ENCODE measurements at places on chromosomes 13 and 19.

GRCh38 chr19:54337858-54338230, 1.1 kb downstream of the LILRA4 start:
- DNase-seq: no peak

DNA sequence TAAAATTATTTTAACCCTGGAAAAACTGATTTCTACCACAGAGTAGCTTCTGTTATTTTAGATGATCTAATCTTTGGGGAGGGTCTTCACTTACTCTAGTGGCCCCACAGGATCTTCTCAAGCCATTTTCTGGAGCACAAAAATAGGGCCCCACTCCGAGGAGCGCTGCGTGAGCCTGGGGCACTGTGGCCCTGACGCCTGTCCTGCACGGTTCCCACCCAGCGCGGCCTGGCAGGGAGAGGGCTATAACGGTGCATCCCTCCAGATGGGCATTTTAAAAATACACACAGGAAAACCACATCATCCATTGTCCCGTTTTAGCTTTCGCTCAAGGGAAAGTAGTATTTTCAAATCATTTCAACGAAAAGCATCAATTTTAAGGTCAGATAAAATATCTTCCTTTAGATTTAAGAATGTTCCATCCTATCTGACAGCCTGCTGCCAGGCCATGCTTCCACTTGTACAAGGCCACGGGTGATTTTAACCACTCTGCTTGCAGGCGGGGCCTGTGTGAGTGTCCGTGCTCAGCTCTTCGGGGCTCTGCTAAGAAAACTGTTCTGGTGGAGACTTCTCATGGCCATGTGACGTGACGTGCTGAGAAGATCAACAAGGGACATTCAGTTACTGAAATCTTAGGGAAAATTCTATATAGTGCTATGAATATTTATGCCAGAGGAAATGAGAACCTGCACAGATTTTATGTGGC, 683.8 kb upstream of the SGCG start:
- DNase-seq: no peak

DNA sequence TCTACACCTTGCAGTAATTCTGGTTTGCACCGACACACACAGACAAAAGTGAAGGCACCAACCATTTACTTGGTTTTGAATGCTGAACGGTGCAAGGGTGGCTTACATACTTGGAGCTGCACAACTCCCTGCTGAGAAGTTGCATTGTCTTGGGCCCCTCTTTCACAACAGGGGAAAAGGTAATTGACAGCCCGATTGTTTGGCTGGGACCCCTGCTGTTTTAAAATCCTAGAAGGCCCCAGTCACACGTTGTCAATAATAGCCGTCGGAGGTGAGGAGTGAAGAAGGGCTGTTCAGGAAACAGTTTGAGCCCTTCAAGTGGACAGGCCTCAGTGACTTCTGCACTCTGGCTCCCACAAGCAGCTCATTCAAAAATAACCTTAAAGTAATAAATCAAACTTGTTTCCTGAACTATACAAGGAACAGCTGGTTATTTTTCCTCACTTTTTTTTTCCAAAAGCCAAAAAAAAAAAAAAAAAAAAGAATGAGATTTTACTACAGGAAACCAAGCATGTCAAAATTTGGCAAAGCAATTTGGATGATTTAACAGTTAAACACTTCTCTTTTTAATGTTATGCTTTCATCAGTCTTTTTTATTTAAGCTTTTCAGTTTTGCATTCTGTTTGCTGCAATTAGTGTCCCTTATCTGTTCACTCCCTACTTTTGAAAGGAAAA, 19.0 kb upstream of the SPRY2 start:
- no peak for DNase-seq

DNA sequence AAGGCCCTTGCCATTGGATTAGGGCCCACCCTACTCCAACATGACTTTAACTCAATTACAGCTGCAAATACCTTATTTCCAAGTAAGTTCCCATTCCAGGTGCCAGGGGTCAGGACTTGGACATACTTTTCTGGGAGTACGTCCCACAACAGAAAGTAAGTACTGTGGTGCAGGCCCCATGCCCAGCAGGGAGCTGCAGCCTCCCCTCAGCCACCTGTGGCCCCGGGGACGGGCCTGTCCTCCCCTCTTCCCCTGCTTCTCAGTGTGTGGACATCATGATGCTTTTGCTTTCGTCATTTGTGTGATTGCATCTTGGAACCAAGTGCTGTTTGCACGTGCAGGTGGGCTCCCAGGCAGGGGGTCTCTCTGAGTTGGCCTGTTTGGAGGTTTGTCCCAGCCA, 31.9 kb downstream of the CRTC1 start:
- no peak for DNase-seq

DNA sequence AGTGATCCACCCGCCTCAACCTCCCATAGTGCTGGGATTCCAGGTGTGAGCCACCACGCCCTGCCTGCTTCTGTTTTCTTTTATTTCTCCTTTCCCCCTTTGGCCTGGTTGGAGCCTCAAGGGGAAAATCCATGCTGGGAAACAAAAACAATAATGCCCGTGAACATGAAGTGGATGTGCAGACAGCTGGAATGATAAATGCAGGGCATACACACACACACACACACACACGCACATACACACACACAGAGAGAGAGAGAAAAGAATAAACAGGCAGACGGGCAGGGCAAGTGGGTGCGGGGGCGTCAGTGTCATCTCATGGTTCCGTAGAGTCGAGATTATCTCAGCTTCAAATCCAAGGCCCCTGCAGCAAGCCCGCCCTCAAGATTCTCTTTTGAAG, 4.4 kb upstream of the PLEKHF1 start:
- DNase-seq: no peak

DNA sequence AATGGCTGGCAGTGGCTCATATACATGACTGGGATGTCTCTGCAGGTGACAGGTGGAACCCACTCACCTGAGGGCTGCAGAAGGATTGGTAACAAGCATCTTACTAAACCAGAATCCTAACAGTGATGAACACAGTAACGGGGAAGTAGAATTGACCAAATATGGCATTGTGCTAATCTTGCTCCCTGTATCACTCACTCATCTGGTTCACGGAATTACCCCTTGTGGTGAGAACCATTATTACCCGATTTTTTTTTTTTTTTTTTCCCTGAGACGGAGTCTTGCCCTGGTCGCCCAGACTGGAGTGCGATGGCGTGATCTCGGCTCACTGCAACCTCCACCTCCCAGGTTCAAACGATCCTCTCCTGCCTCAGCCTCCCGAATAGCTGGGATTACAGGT, 69.5 kb downstream of the PTPRS start:
- DNase-seq: no peak

DNA sequence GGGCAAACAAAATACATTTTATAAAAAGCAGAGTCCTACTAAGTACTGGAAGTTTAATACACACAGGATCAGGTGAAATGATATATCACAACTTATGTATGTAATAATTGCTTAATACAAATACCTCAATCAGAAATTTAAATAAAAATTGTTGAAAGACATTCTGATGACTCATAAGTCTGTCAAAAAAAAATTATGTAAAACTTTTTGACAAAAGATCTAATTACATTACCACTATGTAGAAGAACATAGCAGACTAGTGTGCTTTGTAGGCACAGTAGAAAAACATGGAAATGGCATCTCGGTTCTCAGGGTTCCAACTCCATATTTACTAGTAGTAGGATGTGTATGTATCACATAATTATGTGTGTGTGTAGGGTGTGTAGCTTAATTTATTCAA, 156.2 kb downstream of the DNAJC3 start:
- DNase-seq: no peak

DNA sequence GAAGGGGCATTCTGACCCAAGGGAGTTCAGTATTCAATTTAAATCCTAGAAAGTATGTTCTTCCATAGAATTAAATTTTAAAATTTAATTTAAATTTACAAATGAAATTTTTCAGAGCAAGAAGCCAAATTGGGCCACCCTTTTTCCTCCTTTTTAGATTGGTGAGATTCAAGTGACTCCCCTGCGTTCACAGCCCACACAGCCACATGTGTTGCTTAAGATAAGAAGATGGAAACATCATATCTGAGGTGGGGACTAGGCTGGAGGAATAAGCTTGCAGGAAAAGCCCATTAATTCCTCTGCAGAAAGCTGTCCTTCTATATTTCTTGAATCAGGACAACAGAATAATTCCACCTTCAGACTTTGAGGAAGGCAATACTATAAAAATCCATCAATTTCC, 392.7 kb upstream of the ZNF507 start:
- no peak for DNase-seq

DNA sequence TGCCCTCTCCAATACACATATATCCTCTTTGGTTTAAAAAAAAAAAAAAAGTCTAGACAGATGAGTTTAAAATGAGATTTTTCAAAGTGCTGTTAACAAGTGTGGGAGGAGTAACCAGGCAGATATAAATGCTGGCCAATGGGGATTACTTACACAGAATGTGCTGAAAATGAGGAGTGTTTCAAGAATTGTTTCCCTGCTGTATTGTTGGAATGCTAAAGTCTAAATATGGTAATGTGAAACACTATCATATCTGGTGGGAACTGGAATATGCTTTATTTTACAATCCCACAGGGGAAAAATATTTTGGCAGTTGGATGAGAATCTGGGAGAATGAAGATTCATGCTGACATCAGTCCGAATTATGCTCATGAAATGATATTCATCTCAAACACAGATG, 250.7 kb downstream of the DCT start:
- DNase-seq: no peak

DNA sequence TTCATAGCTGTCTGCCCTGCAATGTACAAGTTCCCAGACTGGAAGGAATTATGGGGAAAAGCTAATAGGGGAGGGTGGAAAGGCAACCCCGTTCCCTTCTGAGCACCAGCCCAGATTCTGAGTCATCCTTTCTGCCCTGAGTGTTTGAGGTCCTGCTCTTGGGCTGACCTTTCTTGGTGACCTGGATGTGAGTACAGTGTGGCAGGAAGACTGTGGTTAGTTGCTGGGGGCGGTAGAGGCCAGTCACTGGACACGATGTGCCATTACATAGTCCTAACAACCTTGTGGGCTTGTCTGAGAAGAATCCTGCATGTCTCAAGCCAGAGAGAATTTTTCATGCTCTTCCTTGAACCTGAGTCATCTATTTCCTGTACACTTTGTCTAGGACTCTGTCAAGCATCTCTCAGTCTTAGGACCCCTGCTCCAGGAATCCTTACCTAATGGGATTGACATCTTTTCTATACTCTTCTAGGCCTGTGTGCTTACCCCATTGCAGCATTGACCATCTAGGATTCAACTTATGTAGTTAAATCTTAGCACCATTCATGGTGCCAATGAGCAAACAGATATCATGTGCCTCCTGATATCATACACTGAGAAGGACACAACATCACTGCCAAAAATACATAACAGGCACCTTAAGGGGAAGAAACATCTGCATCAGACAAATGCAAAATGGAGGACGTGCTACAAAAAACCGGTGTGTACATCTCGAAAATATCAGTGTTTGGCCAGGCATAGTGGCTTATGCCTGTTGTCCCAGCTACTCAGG, 8.1 kb upstream of the ANGPTL4 start:
- no peak for DNase-seq

DNA sequence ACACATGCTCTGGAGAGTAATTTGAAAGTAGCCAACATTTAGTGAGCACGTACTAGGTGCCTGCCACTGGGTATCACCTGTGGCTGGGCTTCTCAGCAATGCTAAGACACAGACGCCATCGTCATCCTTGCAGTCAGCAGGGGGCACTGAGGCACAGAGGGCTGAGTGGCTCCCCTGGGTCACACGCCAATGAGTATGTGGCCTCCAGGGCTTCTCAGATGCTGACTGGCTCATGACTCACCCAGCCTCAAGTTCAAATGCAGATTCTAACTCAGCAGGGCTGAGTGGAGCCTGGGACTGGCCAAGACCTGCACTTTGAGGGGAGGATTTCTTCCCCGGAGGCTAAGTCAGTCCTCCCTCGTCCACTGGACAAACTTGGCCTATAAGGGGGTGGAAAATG, 115.1 kb upstream of the CACNA1A start:
- DNase-seq: no peak

GRCh38 chr13:40384976-40385857, 281.2 kb downstream of the FOXO1 start:
- no peak for DNase-seq

DNA sequence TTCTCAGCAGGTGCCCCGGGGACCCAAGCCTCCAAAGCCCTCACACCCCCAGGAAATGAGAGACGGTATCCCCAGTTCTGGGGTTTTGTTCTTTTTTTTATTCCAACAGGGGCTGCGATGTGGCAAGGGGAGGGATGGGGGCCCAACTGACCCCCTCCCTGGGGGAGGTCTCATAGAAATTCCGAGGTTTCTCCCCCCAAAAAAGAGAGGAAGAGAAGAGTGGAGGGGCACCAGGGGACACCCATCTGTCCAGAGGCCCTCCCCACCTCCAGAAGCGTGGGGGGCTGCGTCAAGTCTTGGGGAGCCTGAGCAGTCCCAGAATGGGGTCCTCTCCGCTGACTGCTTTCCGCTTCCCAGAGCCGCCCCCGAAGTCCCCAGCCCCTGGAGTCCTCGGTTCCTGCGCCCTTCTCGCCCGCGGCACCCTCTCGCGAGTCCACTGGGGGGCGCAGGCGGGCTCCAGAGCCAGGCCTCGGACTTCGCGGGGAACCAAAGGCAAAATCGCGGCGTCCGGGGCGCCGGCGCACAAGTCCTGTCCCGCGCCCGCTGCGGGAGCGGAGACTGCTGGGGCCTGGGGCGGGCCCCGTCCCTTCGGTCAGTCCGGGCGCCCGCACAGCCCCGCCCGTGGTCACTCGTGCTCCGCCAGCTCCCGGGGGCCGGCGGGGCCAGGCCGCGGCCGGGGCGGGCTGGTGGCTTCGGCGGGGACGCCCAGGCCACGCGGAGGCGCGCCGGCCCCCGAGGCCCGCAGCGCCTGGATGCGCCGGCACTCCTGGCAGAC, 4.4 kb upstream of the ATP1A3 start:
- no peak for DNase-seq

DNA sequence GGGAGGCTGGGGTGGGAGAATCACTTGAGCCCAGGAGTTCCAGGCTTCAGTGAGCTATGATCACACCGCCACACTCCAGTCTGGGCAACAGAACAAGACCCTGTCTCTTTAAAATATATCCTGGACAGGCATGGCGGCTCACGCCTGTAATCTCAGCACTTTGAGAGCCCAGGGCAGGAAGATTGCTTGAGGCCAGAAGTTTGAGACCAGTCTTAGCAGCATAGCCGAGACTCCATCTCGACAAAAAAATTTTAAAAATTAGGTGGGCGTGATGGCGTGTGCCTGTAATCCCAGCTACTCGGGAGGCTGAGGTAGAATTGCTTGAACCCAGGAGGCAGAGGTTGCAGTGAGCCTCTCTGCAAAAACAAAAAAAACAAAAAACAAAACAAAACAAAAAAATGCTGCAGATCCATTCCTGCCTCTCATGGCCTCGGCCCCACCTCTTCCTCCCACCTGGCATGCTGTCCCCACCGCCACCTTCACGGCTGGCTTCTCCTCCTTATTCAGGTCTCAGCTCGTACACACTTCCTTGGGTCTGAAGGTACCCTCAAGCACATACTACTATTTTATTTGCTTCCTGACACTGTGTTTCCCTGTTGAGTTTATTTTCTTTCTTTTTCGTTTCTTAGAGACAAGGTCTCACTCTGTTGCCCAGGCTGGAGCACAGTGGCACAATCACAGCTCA, 5.3 kb downstream of the RFX1 start:
- DNase-seq: no peak

DNA sequence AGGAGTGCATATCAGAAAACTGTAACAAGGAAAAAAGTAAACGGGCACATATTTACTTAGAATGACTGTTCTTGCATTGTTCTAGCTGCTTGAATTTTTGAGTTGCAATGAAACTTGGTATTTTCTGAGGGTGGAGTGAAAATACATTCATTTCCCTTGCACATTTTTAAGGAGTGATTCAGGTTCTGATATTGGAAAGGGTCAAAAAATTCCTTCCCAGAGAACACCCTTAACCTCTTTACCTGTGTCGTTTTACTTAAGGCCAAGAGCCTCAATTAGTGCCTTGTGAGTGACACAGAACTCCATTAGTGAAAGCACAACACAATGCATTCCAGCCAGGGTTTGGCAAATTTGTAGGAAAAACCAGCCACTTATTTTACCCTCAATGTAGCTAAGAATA, 2.3 kb downstream of the ITGBL1 start:
- DNase-seq: no peak
